ENCODE measurements at places on chromosomes 2 and 18.

GRCh38 chr2:80874374-80874773 lies 569.8 kb upstream of the LRRTM1 start:
- no peak for DNase-seq

- DNase-seq, result no peak
These were observed 81.0 kb downstream of the ZNF236 start for GRCh38 chr18:76903386-76903785.

DNA sequence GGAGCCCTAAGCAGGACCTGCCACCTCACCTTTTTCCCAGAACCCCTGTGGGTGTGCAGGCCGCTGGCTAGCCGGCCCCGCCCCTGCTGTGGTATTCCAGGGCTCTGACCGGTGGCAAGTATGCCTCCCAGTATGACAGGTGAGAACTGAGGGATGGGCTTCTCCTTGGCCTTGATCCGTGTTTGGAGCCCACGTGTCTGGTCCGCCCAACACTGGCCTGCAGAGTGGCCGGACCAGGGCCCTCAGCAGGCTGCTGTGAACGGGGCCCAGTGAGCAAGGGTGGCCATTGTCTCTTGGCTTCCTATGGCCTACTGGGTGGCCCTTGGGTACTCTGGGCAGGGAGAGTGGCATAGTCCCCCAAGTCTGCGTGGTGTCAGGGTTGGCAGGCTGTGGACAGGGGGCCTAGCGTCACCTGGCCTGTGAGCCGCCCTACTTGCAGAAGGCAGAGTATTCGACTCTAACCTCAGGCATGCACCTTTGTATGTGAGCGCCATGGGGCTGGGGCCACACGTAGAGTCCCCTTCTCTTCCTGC lies 1.8 kb downstream of the RNPEPL1 start:
- no peak for DNase-seq

DNA sequence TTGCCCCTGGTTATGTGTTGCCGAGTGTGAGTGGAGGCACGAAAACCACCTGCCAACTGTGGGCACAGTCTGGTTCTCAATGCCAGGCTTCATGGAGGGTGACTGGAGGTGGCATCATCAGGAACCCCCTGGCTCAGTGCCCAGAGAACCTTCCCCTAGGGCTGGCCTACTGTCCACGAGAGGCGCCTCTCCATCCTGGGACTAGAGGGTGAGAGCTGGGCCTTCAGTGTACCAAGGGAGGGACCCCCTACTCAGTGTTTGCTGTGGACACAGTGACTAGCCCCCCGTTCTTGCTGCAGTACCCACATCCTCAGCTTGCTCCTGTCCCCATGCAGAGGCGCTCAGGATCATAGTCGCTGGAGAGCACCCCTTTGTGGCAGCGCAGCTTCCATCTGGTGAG lies 202.6 kb downstream of the HDAC4 start:
- no peak for DNase-seq

DNA sequence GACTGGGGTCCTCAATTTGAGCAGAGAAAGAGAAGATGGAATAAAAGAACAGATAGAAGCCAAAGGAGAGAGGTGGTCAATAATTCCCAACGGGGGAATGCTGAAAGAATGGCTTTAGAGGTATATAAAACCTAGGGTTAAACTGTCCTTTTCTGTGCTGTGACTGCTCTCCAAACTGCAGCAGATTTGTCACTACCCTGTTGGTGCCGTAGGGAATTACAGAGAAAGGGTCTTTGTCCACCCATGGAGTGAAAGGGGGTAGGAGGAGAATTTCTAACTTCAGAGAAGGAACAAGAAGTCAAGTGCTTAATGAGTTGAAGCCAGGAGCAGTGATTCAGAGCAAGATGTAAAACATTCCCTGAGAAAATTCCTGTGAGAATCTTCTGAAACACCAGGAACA lies 486.5 kb downstream of the NUP35 start:
- DNase-seq, result no peak

DNA sequence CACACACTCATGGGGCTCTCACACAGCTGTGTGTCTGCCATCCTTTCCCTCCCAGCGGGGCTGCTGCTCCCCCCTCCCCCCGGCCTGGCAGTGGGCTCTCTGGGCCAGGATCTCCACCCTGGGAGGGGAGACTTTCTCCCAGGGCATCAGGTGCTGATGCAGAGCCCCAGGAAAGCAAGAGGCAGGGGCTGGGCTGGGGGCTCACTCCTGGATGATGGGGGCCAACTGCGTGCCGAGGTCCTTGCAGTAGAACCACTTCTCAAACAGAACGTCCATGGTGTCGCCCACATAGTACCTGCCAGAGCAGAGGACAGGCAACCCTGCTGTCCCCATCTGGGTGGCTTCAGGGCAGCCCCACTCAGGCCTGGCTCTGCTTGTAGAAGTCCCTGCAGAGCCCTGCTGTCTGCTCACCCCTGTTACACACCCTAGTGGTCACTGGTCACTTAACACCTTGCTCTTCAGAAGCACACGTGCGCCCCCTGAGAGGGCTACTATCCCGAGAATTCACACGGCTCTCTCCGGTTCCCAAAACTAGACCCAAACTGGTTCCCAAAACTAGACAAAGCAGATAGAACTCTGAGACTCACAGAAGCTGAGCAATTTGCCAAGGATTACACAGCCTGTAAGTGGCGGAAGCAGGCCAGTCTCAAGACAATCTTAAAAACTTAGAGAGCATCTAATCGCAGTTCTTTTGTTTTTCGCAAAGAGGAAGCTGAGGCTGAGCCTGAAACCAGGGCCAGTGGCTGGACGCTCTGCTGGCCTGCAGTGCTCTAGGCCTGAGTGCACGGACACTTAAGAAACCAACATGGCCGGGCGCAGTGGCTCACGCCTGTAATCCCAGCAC lies 6.6 kb upstream of the OXER1 start:
- no peak for DNase-seq

- no peak for DNase-seq
These were observed 18.8 kb downstream of the ARHGAP15 start for GRCh38 chr2:143148011-143148410.

- DNase-seq, result no peak
These were observed 6.1 kb upstream of the SOX11 start for GRCh38 chr2:5686068-5686467.

GRCh38 chr2:29492701-29493100 lies 377.5 kb downstream of the CLIP4 start:
- DNase-seq, result no peak

GRCh38 chr2:25294573-25295462 lies 46.9 kb downstream of the DNMT3A start:
- peak; percentile 67 for DNase-seq

- no peak for DNase-seq
These were observed 50.2 kb upstream of the ANKRD44 start for GRCh38 chr2:197360744-197361156.

DNA sequence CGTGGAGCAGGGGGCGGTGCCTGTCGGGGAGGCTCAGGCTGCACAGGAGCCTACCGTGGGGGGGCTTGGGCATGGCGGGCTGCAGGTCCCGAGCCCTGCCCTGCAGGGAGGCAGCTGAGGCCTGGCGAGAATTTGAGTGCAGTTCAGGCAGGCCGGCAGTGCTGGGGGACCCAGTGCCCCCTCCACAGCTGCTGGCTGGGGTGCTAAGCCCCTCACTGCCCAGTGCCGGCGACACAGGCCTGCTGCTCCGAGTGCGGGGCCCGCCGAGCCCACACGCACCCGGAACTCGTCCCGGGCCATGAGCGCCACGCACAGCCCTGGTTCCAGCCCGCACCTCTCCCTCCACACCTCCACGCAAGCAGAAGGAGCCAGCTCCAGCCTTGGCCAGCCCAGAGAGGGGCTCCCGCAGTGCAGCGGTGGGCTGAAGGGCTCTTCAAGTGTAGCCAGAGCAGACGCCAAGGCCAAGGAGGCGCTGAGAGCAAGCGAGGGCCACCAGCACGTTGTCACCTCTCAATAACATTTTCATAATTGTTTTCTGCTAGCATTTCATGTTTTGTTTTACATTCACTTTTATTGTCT lies 1378.9 kb upstream of the CELF4 start:
- DNase-seq, result no peak

DNA sequence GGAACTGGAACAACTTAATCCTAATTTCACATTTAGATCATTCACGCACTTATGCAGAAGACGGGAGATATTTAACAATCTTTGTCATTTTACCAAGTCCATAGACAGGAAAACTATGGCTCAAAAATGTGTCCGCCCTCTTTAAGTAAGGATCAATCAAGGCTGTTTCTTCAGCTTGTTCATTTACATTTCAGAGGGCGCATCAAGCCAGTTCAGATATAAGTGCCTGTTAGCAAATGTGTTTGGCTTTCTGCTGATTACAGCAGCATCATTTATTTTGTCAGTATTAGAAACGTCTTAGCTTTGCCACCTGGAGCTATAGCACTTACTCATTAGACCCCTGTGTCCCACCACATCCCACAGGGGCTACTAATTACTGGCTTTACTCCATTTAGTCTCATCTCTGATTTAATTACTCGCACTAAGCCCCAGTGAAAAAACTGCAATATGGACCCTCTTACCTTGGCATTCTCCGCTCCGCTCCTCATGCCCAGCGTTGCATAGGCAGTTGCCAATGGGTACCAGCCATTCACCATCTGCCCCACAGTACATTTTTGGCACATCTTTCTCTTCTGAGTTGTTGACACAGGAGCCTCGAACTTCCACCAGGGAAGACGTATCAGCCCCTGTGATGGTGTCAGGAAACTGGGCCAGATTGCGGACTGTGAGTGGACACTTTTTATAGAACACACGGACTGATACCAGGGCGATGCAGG lies 8.7 kb downstream of the EPHA4 start:
- no peak for DNase-seq

DNA sequence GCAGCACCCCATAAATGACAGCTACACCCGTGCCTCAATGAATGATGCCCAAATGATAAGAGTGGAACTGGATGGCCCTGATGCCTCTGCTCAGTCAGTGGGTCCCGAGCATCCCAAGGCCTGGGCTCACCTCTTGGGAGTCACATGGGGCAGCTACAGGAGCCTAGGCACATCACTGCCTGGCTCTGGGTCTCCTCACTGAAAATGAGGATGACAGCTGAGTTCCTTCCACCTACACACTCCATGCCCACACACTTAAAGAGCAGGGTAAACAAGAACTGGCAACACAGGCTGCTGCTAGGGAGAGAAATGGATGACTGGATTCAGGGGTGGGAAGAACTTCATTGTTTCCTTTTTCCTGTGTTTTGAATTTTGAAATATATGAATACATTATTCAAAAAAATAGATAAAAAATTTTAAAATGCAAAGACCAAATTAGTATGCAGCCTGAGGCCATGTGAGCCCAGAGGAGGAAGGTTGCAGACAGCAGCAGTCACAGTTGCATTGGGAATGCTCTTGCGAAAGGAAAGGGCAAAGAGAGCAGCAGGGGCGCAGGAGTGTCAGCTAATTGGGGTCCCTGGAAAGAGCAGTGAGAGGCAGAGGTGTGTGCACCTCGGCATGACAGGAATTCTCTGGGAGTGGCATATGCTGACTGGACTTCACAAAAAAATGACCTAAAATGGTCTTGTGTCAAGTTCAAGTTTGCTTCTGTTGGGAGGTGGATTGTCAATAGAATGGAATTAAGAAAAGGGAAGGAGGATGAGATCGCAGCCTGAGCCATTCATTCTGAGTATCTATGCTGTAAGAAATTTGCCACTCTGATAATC lies 327.1 kb downstream of the CELF4 start:
- no peak for DNase-seq

DNA sequence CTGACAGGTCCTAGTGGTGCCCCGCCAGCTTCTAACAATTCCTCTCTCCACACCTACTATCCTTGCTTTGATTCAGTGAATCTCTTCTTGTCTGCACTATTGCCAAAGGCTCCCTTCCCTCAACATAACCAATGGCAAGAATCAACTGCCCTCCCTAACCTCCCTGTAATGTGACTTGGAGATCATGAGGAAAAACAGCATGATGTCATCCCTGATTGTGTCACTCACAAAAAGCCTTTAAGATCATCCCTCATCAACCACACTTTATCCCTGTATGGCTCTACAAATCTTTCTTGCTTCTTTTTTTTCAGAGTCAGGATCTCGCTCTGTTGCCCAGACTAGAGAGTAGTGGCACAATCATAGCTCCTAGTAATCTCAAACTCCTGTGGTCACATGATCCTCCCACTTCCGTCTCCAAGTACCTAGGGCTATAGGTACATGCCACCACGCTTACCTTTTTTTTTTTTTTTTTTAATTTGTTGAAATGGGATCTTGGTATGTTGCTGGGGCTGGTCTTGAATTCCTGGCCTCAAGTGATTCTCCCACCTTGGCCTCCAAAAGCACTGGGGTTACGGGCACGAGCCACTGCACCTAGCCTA lies 19.7 kb downstream of the SAP130 start:
- DNase-seq, result no peak

- no peak for DNase-seq
These were observed 209.0 kb upstream of the PARD3B start for GRCh38 chr2:204336153-204336744.

DNA sequence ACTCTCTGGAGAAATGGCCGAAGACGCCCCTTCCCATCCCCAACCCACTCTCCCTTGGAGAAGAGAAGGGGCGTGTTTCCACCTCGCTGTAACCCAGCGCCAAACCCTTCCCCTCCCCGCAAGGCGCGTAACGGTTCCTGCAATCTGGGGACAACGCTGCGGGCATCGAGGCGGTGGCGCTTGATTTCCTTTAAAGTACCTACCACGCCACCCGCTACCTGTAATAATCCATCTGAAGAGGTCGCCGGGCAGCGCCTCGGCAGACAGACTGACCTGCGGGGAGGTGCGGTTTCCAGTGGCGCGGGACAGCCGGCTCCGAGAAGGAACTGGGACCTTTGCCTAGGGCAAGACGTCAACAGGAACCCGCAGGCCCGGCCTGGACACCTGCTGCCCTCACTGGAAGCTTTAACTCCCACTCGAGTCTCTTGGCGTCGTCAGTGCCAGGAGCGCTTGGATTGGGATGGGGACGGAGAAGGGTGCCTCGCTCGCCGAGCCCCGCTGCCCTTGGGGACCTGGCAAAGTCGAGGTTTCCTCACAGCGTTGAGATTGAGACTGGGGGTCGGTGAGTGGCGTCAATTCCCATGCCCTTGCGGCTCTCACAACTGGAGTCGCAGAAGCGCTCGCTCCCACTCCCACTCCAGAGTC lies at the start of gene CYP1B1:
TSS of gene CYP1B1 (minus strand) at position 645 of the 645 bp plus-strand sequence. CDS start 763 bp downstream, outside the sequence.
- DNase-seq, result no peak

Data from NCI-H2029 (cell line).